ENCODE measurements at places on chromosomes 1 and 21.
A peak's percentile ranks its signal among the peaks of the same experiment; 100 is the strongest.

DNA sequence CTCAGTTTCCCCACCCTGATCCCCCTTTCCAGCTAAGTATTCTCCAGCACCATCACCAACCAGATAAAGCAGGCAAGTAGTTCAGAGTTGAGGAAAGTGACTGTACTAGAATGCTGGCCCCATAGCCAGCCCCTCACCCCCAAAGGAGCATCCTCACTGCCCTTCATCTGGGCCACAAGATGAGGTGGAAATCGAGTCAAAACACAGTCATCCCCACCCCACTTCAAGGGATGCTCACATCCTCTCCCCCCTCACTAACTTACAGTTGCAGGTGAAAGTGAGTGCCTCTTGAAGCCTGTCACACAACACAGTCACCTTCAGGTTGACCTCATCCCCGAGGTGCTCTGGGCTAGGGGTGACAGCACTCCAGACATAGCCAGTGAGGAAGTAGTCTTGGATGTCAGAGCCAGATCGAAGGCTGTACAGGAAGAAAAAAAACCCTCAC lies 30.4 kb downstream of the PIK3C2B start:
- no peak for DNase-seq

- peak; percentile 67 for DNase-seq
These were observed 140.1 kb upstream of the FMN2 start for GRCh38 chr1:239951511-239952140.

- no peak for DNase-seq
These were observed 356 bp downstream of the TSPAN1 start for GRCh38 chr1:46175243-46175642.

DNA sequence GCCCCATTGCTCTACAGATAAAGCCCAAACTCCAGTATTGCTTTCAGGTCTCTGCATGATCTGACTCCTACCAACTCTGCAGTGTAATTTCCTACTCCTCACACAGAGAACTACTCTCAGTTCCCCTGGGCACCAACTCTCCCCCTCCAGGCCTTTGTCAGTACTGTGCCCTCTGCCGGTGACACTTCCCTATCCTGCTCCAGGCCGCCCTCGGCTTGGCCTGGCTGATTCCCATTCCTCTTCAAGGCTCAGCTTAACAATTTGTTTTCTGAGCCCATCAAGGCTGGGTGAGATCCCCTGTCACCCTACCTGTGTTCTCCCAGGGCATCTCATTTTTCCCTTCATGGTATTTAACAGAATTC lies 2.6 kb downstream of the SLAMF8 start:
- no peak for DNase-seq

GRCh38 chr1:222167111-222167510 lies 380.8 kb downstream of the HHIPL2 start:
- no peak for DNase-seq

GRCh38 chr1:196654271-196654670 lies 2.4 kb downstream of the CFH start:
- no peak for DNase-seq
